Left cardiac atrium (tissue), 4 donors: ENCODE measurements at places on chromosomes 3 and 15. TPM values are rescaled to one million over a fixed set of nuclear protein-coding genes. Genes with fewer than 3 reads are reported as not detected.

The TRH gene
- not detected for total RNA-seq

The PAQR5 gene
- 0.62 TPM for total RNA-seq

The SHC4 gene
- 1.8 TPM for total RNA-seq

The NPAP1 gene
- total RNA-seq = not detected

The DPPA2 gene
- not detected for total RNA-seq

The CHRD gene
- 12.2 TPM for total RNA-seq

The CFAP20DC gene
- total RNA-seq = 0.24 TPM

The CMTM8 gene
- total RNA-seq = 6.3 TPM

The CCNB2 gene
- total RNA-seq = 0.94 TPM

The NR2C2 gene
- 28.5 TPM for total RNA-seq

The ADAM10 gene
- 79.8 TPM for total RNA-seq

The SI gene
- not detected for total RNA-seq

DNA sequence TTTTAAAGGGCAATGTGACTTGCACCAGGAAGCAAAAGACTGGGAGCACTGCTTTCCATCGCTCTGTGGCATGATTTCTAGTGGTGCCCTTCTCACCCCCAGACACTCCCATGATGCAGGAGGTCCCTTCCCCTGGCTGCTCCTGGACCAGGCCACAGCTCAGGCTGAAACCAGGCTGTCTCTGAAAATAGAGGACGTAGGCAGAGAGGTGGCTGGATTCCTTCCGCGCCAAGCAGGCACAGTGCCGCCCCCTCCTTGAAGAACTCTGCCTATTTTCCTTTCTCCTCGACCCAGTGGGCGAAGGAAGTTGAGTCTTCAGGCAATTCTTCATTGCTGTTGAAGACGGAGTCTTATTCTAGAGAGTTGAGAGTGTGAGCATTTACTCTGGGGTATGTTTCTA, 489.4 kb upstream of the TBL1XR1 start:
- no peak for DNase-seq

DNA sequence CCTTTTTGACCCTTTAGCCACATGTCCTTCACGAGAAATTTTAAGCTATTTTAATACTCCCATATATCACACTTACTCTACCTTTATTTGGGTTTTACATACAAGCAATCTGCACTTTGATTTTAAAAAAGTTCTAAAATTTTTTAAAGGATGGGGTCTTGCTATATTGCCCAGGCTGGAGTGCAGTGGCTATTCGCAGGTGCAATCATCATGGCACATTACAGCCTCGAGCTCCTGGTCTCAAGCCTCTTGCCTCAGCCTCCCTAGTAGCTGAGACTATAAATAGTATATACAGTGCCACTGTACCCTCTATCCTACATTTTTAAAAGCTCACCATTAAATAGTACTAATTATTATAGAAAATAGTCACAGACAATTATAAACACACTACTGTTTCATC, 29.9 kb downstream of the NIT2 start:
- no peak for DNase-seq

GRCh38 chr15:69880571-69881301, 217.0 kb downstream of the TLE3 start:
- no peak for DNase-seq

DNA sequence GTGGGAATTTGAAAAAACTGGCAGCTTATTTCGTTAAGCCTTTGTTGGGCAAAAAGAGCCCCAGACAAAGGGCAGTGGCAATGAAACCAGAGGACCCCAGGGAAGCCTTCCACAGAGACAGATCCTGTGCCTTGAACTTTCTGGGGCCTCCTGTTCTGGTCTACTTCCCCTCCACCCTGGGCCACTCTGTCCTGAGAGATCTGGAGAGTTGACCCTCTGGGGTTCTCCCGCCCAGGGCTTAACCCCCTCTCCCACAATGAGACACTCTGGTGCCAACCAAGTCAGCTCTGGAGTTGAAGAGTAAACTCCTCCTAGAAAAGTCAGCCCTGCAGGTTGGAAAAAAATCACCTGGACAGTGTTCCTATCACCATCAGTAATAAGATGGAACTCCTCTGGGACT, 20.8 kb downstream of the EHD4 start:
- DNase-seq = no peak

- DNase-seq = no peak
Measured at GRCh38 chr3:118244761-118245160, 789.9 kb downstream of the IGSF11 start.

GRCh38 chr3:117447419-117447818, 737.8 kb downstream of the TUSC7 start:
- no peak for DNase-seq

- peak; percentile 34 for DNase-seq
Measured at GRCh38 chr15:65981837-65982626, 112.7 kb downstream of the RAB11A start.

DNA sequence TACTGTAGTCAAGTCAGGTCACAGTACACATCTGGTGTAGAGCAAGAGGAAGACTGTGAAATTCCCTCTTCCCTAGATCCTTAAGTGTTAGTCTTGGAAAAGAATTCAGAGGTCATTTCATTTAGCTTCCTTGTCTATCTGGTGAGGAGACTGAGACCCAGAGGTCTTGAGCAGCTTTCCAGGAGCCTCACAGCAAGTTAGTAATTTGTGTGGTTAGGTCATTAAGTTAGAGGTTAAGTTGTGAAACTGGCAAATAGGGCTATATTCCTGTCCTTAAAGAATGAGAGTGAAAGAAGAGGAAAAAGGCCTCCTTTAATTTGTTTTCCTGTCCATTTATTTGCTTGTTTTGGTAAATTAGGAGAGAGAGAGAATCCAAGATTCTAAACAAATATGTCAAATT, 9.0 kb downstream of the PODXL2 start:
- DNase-seq = no peak

DNA sequence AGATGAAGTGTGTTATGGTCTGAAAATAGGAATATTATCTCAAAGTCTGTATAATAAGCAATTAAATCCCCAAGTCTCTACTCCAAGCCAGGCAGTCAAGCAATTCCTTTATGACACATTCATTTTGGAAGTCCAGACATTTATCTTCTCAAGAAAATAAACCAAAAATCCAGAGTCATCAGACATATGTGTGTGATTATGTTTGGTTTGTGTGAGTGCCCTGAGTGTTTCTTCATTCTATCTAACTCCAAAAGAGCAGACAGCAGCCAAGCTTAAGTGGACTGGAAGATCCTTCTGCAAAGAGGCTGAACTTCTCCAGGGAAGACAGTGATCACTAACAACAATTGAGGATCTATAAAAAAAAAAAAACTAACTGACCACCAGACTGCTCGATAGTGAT, 239.8 kb downstream of the STAG1 start:
- no peak for DNase-seq

GRCh38 chr15:78234515-78235040, at the start of gene ACSBG1:
TSS of gene ACSBG1 (minus strand) at chr15:78234565. CDS start at chr15:78234501, 64 bp downstream.
- DNase-seq = no peak

DNA sequence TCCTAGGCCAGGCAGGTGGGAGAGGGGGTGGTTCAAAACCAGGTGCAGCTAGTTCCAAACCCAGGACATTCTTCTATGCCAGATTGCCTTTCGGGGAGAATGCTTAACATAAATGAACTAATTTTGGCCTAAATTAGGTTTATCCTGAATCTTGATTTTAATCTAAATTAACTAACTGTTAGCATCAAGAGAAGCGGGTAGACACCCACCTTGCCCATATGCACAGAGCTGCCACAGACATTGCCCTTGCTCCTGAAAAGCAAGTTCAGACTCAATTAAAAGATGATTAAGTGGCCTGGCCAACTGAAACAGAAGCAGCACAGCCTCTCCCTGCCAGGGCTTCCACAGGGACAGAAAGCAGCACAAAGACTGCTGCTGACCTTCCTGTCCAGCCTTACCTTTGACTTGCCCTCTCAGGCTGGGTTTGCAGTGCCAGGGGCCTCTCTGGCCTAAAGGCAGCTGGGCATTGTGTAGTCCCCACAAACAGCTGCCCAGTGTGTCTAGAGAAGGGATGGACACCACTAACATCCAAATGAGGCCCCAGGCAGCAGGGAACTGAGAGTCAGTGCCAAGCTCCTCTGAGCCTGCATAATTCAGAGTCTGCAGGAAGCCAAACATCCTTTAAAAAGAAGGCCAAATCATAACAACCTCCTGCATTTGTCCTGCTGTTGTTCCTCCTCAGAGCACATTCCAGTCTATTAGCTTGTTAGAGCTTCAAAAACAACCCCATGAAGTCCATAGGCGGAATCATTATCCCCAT, 15.4 kb upstream of the OXTR start:
- no peak for DNase-seq

DNA sequence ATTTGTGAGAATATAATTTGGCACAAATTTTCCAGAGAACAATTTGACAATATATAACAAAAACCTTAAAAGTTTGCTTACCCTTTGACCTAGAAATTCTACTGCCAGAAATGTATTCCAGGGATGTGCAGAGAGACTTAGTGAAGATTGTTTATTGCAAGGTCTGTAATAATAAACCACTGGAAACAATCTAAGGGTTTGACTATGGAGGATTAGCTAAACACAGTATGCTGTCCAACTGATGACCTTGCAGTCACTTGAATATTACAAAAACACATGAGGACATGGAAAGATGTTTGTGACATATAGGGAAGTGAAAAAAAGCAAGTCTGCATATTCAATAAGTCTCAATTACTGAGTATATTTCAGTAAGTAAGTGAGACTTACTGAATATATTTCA, 48.1 kb upstream of the CDV3 start:
- DNase-seq = no peak

- no peak for DNase-seq
Measured at GRCh38 chr3:53167418-53168174, 6.6 kb downstream of the PRKCD start.

DNA sequence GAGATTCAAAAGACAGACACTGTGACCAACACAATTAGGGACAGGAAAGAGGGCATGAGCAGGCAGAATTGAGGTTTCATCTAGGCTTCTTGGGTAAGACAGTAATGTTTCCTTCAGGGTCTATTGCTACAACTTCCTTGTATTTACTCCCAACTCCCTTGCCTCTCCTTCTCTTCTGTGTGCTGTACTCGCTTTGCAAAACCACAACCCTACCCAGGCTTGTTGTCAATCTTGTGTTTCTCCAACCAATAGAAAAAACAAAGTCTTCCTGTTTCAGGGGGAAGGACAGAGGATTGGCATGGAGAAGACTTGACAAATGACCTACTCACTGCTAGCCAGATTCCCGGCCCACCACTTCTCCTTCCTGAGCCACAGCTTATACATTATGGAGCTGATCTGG, 36.3 kb upstream of the MASP1 start:
- no peak for DNase-seq

DNA sequence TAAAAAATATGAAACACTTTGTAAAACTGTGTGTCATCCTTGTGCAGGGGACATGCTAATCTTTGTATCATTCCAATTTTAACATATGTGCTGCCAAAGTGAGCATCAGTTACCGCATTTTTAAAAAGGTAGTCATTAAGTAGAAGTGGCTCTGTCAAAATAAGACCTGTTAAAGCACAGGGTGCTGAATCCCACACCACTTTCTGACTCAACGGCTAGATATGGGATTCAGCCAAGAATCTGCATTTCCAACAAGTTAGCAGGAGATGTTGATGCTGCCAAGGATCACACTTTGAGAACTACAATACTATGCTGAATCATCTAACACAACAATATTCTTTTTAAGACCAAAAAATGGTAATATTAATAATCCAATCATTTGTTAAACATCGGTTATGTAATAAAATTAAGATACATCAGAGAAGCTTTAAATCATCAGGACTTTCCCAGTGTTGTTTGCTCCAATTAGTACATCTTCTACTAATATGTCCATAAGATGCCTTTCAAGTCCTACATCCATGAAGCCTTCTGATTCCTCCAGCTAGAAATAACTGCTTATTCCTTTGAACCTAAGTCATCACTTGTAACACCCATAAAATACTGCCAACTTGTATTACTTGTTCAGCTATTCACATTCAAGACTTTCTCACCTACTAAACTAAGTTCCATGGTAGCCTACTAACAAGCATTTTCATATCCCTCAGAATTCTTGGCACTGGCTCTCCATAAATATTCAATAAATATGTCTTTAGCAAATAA, 71.1 kb downstream of the TBL1XR1 start:
- DNase-seq = no peak
